Aorta (tissue), 5 donors: ENCODE measurements at places on chromosomes 12 and 14. TPM values are rescaled to one million over a fixed set of nuclear protein-coding genes. Genes with fewer than 3 reads are reported as not detected.

GRCh38 chr12:125332900-125333299 is 267.7 kb downstream of the AACS start:
- no peak for DNase-seq
- H3K27ac ChIP-seq = no peak overlapping the region
- no peak overlapping the region for H3K4me3 ChIP-seq

DNA sequence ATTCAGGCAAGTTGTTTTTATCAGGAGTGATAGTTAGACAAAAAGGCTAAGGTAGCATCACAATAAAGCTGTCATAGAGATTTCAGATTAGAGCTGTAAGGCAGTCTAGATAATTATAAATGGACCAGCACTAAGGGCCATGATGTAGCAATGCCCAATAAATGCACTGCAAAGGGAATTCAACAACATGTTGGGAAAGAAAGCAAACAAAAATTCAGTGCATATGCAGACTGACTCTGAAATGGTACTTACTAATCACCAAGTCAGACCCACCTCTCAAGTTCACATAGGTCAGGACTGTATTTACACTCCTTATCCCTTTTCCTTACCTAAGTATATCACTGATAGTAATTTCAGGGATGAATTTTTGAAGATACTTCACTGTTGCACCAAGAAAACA is 33.7 kb upstream of the SOS2 start:
- DNase-seq = no peak
- H3K36me3 ChIP-seq = no peaks in the 10 kb centered on the region
- H3K4me1 ChIP-seq = no peaks in the 10 kb centered on the region
- H3K27ac ChIP-seq = no peak overlapping the region
- no peaks in the 10 kb centered on the region for H3K27me3 ChIP-seq
- H3K4me3 ChIP-seq = no peak overlapping the region

GRCh38 chr12:58262796-58263195 is 321.4 kb downstream of the ATP23 start:
- no peaks in the 10 kb centered on the region for H3K36me3 ChIP-seq
- H3K27ac ChIP-seq = no peak overlapping the region
- no peak overlapping the region for H3K4me3 ChIP-seq
- no peaks in the 10 kb centered on the region for H3K27me3 ChIP-seq

- H3K4me3 ChIP-seq = no peak overlapping the region
- DNase-seq = no peak
- no peaks in the 10 kb centered on the region for H3K36me3 ChIP-seq
These were observed 57.1 kb downstream of the ERC1 start for GRCh38 chr12:1047898-1048660.

DNA sequence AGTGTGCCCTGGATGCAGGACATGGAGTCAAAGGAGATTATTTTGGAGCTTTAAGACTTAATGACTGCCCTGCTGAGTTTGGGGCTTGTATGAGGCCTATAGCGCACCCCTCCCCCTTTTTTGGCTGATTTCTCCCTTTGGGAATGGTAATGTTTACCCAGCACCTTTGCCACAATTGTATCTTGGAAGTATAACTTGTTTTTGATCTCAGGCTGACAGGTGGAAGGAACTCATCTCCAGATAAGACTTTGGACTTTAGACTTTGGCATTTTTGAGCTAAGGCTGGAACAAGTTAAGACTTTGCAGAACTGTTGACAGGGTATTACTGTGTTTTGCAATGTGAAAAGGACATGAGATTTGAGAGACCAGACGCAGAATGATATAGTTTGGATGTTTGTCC is 110.5 kb downstream of the DERA start:
- H3K27ac ChIP-seq = no peak overlapping the region
- H3K4me1 ChIP-seq = no peaks in the 10 kb centered on the region
- H3K27me3 ChIP-seq = no peaks in the 10 kb centered on the region
- H3K4me3 ChIP-seq = no peak overlapping the region
- no peak for DNase-seq

GRCh38 chr12:12123036-12123604 is 52.4 kb downstream of the BCL2L14 start:
- no peaks in the 10 kb centered on the region for H3K36me3 ChIP-seq
- H3K27me3 ChIP-seq = no peaks in the 10 kb centered on the region
- no peak overlapping the region for H3K4me3 ChIP-seq
- no peak overlapping the region for H3K27ac ChIP-seq

DNA sequence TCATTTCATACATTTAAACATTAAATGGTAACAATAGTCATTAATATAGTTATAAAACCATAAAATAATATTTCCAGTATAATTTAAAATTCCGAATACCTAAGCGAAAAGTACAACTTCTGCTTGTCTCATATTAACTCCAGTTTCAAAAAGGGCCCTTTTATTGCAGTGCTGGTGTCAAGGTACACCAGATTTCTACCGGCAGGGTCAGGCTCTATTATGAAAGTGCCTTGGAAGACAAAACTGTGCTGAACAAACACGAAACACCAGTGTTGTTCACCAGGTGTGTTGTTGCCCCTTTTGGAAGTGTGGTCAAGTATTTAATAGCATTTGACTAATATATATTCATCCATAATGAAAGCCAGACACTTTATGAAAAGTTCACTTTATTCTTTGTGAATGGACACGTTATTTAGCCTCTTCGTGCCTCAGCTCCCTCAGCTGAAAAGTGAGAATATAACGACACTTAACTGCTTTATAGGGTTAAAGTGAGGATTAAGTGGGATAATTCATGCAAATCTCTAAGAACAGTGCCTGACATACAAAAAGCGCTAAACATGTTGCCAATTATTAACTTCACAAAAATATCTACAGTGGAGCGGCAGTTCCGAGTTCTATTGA is 20.3 kb upstream of the GNS start:
- H3K36me3 ChIP-seq = no peaks in the 10 kb centered on the region
- peaks cover 2% of the 10 kb centered on the region for H3K4me1 ChIP-seq
- H3K4me3 ChIP-seq = no peak overlapping the region
- H3K27ac ChIP-seq = no peak overlapping the region
- H3K27me3 ChIP-seq = no peaks in the 10 kb centered on the region

GRCh38 chr12:105120551-105120950 is 13.0 kb downstream of the WASHC4 start:
- no peaks in the 10 kb centered on the region for H3K4me1 ChIP-seq
- DNase-seq = no peak
- H3K36me3 ChIP-seq = peaks cover 4% of the 10 kb centered on the region
- no peaks in the 10 kb centered on the region for H3K27me3 ChIP-seq

GRCh38 chr12:56778756-56779155 is 15.6 kb downstream of the HSD17B6 start:
- DNase-seq = no peak
- no peak overlapping the region for H3K27ac ChIP-seq
- no peaks in the 10 kb centered on the region for H3K36me3 ChIP-seq
- no peaks in the 10 kb centered on the region for H3K4me1 ChIP-seq
- H3K4me3 ChIP-seq = no peak overlapping the region

GRCh38 chr12:124774462-124775167 is 89.0 kb downstream of the SCARB1 start:
- no peaks in the 10 kb centered on the region for H3K36me3 ChIP-seq
- H3K27ac ChIP-seq = no peak overlapping the region
- H3K27me3 ChIP-seq = no peaks in the 10 kb centered on the region
- no peaks in the 10 kb centered on the region for H3K4me1 ChIP-seq
- DNase-seq = no peak

Gene BEGAIN
- total RNA-seq = 1.6 TPM

Gene PIK3C2G
- total RNA-seq = not detected

Gene VWF
- 619 TPM for total RNA-seq

Gene POLE2
- 1.2 TPM for total RNA-seq
